IPS-NIHi11 (cell line): ENCODE measurements at places on chromosomes 6 and 20.

DNA sequence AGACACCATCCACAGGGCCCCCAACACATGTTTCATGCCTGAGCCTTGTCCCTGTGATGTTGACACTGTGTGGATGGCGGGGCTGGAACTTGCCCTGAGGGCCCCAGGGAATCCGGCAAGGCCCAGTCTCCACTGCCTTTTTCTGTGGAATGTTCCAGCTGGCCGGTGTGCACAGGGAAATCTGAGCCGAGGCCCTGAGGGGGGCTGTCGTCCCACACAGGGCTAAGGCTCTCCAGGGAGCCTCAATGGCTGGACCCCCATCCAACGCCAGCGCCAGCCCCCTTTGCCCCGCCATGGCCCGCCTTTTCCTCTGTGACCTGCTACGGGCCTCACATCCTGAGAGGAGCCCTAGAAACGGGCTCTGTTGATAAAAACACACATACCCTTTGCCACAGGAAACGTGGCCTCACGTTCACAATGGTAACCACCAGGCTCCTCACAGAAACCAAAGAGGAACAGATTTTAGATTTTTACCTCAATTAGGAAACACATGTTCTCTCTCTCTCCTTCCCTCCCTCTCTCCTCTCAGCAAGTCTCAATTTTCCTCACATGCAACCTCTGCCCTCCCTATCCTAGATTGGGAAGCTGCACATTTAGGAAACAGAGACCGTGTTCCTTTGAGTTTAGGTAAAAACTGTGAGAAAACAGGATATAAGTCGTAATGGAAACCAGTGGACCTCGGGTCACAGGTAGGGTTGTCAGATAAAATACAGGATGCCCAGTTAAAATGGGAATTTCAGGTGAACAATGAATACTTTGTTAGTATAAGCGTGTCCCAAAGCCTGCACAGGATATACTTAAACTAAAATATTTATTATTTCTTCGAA lies 13.7 kb upstream of the ZNF831 start:
- DNase-seq: no peak

DNA sequence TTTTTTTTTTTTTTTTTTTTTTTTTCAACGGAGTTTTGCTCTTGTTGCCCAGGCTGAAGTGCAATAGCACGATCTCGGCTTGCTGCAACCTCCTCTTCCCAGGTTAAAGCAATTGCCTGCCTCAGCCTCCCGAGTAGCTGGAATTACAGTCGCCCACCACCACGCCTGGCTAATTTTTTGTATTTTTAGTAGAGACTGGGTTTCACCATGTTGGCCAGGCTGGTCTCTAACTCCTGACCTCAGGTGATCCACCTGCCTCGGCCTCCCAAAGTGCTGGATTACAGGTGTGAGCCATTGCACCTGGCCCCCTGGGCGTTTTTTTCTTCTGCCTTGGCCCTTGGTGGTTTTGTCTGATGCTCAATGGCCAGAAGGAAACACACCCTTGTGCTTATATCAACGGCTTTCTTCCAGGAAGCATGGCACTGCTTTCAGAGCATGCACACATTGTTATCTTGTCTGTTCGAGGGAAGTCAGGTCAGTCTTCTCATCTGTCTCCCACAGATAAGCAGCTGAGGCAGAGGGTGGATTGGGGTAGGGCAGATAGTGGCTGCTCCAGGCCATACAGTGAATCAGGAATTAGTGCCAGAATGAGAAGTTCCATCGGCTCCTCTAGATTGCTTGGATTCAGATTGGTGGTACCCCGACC lies 203.1 kb downstream of the TSHZ2 start:
- DNase-seq: no peak

- peak; percentile 43 for DNase-seq
These were observed 235.1 kb upstream of the ZNF217 start for GRCh38 chr20:53828682-53829254.

- no peak for DNase-seq
These were observed 151.5 kb upstream of the FLRT3 start for GRCh38 chr20:14488756-14489479.

DNA sequence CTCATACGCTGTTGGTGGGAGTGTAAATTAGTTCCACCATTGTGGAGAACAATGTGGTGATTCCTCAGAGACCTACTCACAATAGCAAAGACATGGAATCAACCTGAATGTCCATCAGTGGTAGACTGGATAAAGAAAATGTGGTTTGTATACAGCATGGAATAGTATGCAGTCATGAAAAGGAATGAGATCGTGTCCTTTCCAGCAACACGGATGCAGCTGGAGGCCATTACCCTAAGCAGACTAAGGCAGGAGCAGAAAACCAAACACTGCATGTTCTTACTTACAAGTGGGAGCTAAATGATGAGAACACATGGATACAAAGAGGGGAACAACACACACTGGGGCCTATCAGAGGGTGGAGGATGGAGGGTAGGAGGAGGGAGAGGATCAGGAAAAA lies 54.6 kb downstream of the SYNJ2 start:
- no peak for DNase-seq

DNA sequence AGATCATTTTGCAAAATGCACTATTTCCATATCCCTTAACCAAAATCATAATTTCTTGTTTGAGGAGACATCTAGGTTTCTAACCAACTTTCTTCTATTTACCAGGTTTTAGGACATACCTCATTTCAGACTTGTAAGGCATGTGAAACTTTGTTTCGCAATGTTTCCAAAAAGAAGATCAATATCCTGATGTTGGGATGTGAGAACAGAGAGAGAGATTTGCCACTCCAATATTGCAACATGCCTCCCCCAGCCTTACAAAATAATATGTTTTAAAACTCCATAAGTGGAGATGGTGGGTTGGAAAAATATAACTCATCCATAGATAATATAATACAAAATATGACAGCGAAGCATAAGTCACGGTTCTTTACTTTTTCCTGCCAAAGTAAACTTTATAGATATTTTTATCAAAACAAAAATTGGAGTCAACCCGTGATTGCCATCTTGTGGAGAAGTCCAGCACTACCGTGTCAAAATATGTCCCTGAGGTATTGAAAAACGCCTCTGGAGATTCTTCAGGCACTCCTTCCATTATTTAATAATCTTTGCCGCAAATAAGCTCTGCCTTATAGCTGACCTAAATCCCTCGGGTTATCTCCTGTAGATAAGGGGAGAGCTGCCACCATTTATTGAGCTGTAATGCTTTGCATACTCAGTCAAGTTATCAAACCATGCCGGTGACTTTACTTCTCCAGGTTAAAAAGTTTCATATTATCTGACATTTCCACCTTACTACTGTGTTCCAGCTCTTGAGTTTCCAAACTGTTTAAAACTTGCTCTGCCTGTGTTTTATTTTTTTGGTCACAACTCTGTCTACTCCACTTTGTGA lies 534.2 kb downstream of the HACE1 start:
- DNase-seq: peak; percentile 34

- DNase-seq: no peak
These were observed 90.8 kb downstream of the ZNF217 start for GRCh38 chr20:53502820-53503219.

DNA sequence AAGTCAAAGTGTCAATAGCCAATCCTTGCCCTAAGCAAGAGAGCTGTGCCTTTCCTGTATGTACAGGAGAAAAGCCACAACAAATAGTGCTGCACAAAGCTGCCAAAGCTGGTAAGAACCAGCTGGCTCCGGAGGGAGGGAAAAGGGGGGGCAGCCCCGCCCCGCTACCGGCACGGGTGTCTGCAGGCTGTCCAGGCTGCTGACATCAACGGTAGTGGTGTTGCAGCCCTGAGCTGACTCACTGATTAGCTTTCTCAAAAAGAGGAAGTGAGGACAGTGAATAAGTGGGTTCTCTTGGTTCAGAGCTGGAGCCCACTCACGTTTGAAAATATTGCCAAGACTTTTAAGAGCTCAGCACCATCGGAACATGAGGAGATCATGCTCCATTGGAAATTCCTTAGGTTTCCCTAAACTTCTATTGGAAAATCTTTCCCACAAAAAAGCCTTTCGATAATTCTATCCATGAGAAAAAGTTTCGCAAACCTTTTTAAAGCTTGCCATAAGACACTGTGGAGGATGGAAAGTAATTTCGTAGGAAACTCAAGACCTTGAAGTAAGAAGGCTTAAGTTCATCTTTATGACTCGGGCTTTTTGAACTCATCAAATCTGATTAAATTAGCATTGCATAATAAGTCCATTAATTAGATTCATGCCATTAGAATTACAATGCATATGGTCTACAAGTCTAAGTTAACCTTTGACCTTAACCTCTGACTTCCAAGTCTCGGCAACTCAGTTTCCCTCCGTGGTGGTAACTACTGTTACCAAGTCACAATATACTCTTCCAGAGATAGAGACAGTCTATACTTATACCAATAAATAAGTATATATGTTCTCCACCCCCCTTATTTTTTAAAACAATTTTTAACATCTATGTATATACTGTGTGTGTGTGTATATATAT lies 67.0 kb downstream of the TNFRSF21 start:
- DNase-seq: peak; percentile 72

DNA sequence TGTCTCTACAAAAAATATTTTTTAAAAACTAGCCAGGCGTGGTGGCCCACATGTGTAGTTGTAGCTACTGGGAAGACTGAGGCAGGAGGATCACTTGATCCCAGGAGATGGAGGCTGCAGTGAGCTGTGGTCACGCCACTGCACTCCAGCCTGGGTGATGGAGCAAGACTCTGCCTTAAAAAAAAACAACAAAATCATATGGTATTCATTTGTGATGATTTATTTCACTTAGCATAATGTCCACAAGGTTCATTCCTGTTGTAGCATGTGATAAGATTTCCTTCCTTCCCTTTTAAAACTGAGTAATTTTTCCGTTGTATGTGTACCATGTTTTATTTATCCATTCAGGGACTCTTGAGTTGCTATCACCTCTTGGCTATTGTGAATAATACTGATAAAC lies 26.2 kb downstream of the TMEM170B start:
- DNase-seq: no peak

GRCh38 chr20:62736407-62737071 lies 27.9 kb downstream of the NTSR1 start:
- DNase-seq: no peak

DNA sequence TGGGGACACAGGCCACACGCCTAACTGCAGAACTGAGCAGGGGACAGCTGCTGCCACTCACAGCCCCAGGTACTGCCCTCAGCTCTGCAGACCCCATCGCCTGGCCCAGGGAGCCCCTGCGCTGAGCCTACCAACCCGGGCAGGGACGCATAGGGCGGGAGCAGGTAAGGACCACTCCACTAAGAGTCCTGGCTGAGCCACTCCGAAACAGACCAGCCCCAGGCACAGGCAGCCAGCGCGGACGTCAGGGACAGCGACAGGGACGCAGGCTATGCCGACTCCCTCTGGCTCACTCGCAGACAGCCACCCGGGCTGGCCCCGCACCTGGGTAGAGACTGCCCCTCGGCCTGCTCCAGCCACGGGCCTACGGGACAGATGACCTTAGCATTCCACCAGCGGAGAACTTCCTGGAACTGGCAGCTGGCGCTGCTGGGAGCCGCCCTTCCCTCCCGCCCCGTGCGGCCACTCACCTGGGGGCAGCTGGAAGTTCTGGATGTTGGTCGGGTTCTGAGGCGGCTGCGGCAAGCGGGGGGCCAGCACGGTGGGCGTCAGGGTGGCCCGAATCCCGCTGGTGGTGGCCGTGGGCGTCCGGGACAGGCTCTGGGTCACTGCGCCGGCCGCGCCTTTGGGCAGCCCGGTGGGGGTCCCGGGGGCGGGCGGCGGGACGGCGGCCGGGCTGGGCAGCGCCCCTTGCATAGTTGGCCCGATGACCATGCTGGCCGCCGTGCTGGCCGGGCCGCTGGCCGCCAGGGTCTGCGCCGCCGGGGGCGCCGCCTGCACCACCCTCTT lies 1.5 kb downstream of the TAF4 start:
- peak; percentile 58 for DNase-seq

DNA sequence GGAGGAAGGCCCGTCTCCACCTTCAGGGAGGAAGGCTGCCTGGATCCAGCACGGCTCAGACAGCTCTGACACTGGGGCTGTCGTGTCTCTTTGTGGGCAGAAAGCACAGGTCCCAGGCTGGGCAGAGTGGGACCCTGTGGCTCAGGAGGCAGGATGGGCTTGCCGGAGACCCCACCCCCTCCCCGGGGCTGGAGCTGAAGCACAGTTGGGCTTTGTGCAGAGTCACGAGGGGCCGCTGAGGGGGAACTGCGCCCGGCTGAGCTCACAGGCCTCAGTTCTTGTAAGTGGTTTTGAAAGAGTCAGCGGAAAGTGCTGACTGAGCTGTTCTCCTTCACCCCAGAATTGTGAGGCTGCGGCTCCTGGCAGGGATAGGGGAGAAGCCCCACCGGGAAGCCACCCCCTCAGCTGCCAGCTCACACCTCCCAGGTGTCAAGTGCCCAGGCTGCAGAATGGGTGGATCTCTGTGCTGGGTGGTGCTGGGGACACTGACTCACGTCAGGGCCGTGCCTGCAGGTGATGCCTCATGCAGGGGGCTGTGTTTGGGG lies 145.5 kb upstream of the RNF24 start:
- peak; percentile 58 for DNase-seq

DNA sequence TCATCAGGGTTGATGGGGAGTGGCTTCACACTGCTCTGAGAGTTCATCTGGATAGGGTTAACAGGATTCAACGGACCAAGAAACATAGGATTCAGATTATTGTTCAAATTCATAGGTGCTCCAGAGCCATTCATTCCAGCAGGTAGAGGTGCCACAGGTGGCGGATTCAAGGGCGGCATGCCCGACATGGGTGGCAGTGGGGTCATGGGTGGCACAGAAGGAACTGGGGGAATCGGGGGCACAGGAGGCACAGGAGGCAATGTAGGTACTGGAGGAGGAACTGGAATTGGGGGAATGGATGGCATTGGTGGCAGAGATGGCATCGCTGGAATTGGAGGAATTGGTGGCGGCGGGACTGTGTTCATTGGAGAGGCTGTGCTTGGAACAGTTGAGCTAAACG lies 10.3 kb downstream of the CPNE1 start:
- DNase-seq: no peak

DNA sequence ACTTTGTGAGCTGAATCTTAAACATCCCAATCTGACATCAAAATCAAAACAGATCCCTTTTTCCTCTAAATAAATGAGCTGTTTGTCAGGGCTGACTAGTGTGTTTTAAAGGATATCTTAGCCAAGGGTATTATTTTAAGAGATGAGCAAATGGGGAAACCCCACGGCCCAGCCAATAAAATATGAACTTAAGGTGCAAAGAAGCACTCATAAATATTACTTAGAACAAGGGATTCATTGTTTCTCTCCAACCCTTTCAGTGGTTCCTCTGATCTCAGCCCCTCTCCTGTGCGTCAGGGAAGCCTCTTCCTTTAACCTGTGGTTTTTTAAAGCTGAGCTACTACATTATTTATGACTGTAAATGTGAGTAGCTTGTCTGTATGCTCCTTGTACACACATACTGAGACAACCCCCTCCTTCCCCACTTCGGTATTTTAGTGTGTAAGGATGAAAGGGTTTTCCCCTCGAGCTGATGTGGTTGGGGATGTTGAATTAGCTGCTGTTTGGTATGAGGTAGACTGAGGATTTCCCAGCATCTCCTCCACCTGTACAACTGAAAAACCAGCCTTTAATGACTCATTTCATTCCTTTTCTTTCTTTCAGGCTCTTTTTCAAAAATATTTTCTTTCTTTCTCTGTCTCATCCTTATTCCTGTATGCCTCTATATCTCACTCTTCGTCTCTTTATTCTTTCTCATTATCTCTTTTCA lies 6.5 kb downstream of the BMP5 start:
- DNase-seq: no peak

- no peak for DNase-seq
These were observed 10.7 kb downstream of the ANGPT4 start for GRCh38 chr20:905396-905961.

GRCh38 chr20:13274275-13274861 lies 53.3 kb downstream of the ISM1 start:
- peak; percentile 49 for DNase-seq

- no peak for DNase-seq
These were observed 1.2 kb downstream of the FAM8A1 start for GRCh38 chr6:17601386-17601703.
